ENCODE measurements at places on chromosomes 13 and 19.

GRCh38 chr13:22748866-22749577 is 431.8 kb upstream of the SGCG start:
- no peak for DNase-seq

DNA sequence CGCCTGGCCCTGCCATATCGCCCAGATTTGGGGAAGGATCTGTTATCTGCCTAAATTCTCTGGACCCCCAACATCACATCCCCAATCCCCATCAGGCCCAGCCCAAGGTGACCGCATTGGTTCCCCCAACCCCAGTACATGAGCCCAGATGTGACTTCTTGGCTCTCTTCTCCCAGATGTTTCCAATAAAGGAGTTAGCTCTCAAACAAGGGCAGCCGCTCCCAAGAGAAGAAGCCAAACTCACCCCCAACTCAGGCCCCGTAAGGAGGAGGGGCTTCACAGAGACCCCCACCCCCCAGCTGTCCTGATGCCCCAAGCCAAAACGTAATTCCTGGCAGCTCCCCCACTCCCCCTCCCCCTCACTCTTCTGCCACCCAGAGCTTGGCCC is 6.9 kb downstream of the FBN3 start:
- DNase-seq: no peak

DNA sequence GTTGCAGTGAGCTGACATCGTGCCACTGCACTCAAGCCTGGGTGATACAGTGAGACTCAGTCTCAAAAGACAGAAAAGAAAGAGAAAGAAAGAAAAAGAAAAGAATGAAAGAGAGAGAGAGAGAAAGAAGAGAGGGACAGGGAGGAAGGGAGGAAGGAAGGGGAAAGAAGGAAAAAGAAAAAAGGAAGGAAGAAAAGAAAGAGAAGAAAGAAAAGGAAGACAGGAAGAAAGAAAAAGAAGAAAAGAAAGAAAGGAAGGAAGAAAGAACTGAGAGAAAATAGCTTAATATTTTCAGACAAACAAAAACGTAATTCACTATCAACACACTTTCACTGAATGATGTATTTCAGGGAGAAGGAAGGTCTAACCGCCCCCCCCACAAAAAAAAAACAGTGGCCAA is 39.3 kb downstream of the ESD start:
- no peak for DNase-seq

GRCh38 chr19:39768786-39769185 is 9.9 kb upstream of the LEUTX start:
- no peak for DNase-seq

GRCh38 chr13:46405457-46405856 is 18.4 kb upstream of the RUBCNL start:
- no peak for DNase-seq

- DNase-seq: no peak
These were observed at the start of gene LGALS16 for GRCh38 chr19:39655613-39656012. LGALS16 (plus strand) TSS chr19:39655913; CDS start chr19:39655962, 49 bp downstream.

GRCh38 chr13:113113846-113114271 is 8.3 kb downstream of the F7 start:
- no peak for DNase-seq

DNA sequence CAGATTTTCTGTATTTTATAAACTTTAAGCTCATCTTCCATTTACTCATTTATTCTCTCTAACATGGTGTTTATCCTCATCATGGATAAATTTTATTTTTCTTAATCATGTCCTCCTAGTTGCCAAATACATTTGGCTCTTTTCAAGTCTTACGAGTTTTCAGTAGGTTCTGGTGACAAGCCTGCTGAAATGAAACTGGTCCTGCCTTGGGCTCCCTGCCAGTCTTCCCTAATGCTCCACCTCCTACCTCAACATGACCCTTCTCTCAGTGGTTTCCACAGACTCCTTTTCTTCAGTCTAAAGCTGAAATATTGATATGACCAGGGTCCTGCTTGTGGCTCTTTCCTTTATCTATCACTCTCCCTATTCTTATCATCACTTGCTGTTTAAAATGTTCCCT is 81.2 kb downstream of the TRPC4 start:
- no peak for DNase-seq

- DNase-seq: no peak
These were observed 16.6 kb upstream of the EPHX3 start for GRCh38 chr19:15248648-15249527.

DNA sequence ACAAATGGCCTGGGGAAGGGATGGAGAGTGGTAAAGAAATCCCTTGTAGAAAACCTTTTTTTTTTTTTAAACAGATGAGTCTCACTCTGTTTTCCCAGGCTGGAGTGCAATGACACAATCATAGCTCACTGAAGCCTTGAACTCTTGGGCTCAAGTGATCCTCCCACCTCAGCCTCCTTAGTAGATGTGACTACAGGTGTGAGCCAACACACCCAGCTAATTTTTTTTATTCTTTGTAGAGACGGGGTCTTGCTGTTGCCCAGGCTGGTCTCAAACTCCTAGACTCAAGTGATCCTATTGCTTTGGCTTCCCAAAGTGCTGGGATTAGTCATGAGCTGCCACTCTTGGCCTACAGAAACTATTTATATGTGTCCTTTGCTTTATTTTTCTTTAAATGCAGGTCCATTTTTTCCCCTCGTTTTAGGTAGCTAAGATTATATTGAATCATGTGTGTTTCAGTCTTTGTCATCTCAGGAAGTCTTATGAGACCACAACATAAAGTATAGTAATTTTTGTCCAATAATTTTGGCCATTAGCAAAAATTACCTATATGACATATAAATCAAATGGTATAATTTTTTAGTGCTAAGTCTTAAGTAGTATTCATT is 10.5 kb downstream of the LPAR6 start:
- no peak for DNase-seq

- no peak for DNase-seq
These were observed 81.4 kb upstream of the IRS2 start for GRCh38 chr13:109867766-109868165.

DNA sequence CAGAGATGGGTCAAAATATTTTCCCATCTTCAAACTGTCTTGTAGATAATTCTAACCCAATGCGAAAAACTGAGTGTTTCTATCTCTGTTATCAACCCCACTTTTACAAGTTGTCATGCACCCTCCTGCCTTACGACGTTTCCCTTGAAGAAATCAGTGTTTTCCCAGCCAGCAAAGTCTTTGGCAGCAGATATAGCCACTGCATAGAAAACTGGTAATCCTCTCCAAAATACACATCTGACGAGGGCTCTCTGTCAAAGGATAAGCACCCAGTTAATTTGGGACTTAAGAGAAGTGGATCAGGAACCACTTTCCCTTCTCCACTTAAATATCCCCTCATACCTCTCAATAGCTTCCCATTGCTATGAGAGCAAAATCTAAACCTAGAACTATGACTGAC is 351.9 kb upstream of the MIR17HG start:
- no peak for DNase-seq

DNA sequence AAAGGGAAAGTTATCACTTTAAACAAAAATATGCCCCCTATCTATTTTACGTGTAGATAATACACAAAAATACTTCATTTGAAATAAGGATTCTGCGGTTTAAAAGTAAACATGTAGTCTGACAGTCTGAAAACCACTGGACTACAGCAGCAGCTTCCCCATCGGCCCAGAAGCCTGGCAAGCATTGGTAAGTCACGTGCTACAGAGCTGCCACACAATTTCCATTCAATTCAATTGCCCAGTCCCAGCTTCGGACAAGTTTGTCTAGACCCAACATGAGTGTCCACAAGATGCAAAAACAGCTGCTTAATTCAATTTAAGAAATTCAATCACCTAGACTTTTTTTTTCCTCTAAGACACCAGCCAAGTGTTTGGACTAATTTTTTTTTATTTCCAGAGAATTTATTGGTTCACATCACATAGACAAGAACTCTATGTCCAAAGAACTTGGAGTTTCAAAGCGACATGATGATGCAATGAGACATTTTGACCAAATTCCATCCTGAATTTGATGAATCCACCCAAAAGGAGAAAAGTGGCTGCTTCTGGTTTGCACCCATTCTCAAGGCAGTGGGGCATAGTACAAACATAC is 458.9 kb downstream of the COG6 start:
- DNase-seq: no peak

- DNase-seq: peak; percentile 50
These were observed 607.6 kb downstream of the FGF9 start for GRCh38 chr13:22278336-22278929.

DNA sequence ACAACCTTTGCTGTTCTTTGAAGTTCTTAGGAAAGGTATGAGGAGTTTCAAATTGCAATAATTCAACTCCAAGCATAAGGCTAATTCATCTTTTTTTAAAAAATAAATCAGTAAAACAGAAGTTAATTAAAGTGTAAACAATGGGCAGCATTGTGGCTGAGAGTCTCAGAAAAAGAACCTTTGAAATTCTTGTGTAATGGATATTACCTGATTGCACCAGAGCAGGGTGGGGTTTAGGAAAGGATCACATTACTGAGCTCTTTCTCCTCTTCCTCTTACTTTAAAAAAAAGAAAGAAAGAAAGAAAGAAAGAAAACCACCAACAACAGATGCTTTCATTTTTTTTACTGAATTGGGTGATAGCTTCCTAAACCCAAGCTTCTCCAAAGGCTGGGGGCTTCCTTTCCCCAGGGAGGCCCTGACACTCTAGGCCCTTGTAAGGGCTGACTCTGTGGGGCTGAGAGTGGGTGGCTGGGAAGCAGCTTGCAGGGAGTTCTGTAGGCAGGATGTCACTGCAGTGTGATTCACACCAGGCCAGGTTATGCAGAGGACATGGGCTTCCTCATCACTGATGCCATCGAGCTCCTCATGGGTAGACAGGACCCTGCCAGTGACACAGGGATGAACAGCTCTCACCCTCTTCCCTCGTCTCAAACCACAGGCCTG is 564.5 kb downstream of the FGF9 start:
- no peak for DNase-seq

DNA sequence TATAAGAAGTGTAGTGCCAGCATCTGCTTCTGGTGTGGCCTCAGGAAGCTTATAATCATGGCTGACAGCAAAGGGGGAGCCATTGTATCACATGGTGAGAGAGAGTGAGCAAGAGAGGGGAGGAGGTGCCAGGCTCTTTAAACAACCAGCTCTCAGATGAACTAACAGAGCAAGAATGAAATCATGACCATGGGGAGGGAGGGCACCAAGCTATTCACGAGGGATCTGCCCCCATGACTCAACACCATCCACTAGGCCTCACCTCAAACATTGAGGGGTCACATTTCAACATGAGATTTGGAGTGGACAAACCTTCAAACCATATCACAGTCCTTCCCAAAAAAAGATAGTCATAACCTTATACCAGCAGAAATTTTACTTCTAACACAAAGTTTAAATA is 174.0 kb downstream of the GPC5 start:
- DNase-seq: no peak

DNA sequence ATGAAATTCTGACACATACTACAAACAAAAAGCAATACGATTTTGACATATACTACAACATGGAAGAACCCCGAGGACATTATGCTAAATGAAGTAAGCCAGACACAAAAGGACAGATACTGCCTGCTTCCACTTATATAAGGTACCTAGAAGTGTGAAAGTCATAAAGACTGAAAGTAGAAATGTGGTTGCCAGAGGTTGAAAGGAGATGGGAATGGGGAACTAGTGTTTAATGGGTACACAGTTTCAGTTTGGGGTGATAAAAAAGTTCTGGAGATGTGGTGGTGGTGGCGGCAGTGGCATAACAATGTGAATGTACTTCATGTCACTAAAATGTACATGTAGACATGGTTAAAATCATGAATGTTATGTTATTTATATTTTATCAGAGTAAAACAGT is 12.1 kb upstream of the NDFIP2 start:
- DNase-seq: no peak

GRCh38 chr13:45786293-45786920 is 65.1 kb downstream of the SIAH3 start:
- no peak for DNase-seq

GRCh38 chr13:43374621-43375020 is 351.2 kb downstream of the DNAJC15 start:
- DNase-seq: no peak
